Left renal pelvis (tissue), 4 donors: ENCODE measurements at places on chromosomes 2 and 18.

GRCh38 chr2:224426656-224427055 is 24.7 kb upstream of the FAM124B start:
- DNase-seq, result no peak

DNA sequence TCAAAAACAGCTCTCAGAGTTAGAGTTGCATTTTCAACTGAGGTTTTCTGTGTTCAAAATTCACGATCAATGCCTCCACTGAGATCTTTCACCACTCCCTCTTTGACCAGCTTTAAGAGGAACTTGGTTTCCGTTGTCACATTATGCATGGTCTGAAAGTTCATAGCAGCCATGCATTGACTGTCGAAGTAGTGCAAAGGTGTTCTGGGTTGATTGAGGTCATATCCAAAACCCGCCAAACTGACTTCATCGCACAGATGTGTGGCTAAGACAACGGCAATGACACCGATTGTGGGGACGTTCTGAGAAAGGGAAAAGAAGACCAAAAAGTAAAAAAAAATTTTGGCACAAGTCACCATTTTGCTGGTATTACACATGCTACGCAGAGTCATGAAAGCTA is 48.7 kb downstream of the ST3GAL5 start:
- no peak for DNase-seq

- DNase-seq, result peak; percentile 12
Measured at GRCh38 chr2:24926602-24927252, 6.7 kb upstream of the ADCY3 start.

GRCh38 chr2:141929331-141930252 is 201.2 kb downstream of the LRP1B start:
- DNase-seq, result no peak

DNA sequence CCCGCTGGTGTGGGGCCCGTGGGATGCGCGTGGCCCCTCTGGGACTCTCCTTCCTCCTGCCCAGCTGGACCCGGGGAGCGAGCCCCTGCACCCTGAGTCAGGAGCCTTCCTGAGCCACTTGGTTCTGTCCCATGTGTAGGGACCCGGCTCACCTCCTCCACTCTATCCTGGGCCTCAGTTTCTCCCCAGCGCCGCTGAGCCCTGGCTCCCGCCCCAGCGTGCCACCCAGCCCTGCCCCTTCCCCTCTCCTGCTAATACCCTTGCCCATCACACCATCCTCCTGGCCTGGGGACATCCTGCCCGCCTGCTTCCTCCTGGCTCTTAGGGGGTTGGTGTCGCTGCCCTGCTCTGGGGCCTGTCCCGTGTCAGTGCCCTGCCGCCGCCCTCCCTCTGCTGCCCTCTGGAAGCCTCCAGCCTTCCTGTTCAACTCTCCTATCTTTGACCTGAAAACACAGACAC is 24.8 kb downstream of the GPC1 start:
- no peak for DNase-seq

- DNase-seq, result no peak
Measured at GRCh38 chr18:21298351-21298750, 56.3 kb downstream of the GREB1L start.

GRCh38 chr2:214244847-214245246 is 166.0 kb upstream of the VWC2L start:
- no peak for DNase-seq

DNA sequence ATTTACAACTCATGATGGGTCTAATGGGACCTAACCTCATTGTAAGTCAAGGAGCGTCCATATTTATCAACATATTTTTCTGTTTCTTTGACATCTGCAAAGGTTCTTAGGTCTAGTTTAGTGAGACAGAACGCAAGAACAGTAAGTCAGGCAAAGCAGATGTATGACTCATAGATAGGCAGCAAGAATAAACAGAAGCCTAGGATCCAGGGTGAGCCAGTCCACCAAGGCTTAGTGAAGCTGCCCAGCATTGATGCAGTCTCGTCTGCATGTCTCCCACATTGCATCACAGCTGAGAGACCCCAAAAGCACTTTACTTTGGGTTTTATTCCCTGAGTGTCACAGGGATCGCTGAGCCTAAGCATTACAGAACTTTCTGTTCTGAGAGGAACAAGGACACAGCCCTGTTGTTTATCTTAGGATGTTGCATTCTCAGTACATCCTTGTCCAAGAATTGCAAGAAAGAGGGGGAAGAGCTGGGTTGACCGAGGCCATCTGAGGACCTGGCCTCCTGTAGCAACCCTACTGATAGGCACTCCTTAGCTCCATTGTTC is 29.6 kb upstream of the TMEM177 start:
- no peak for DNase-seq

GRCh38 chr18:36179562-36180355 is 7.5 kb upstream of the MOCOS start:
- no peak for DNase-seq

GRCh38 chr2:241154915-241155314 is 4.6 kb downstream of the PPP1R7 start:
- no peak for DNase-seq

DNA sequence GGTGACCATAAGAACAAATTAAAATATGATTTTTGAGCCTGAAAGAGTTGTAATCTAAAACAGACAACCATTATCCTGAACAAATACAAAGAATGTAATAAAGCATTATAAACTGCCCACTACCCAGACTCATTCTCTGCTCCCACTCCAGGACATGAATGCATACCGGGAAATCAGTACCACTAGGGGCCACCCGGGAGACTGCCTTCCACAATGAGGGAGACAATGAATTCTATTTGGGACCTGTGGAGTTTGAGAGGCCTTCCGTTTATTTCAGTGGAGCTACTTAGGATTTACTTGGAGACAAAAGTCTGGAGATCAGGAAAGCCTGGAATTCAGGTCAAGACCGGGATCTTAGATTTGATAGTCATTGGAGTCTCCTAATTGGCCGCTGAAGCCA is 50.0 kb downstream of the NAB1 start:
- DNase-seq, result no peak

DNA sequence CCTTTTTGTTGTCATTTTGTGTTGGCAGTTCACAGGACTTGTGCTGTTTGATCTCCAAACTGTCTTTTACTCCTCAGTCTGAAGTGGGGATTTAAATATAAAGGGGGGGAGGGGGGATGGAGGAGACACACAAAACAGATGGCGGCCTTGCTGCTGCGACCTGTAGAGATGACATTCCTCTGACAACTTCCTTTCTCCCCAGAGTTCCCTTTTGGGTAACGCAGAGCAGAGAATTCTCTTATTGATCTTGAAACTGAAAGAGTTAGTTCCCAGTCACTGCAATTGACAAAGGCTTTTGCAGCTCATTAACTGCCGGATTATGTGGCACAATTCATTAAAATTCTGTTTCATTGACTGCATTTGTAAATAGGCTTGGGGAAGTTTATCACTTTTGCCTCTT is 279.3 kb downstream of the TSN start:
- DNase-seq, result no peak

DNA sequence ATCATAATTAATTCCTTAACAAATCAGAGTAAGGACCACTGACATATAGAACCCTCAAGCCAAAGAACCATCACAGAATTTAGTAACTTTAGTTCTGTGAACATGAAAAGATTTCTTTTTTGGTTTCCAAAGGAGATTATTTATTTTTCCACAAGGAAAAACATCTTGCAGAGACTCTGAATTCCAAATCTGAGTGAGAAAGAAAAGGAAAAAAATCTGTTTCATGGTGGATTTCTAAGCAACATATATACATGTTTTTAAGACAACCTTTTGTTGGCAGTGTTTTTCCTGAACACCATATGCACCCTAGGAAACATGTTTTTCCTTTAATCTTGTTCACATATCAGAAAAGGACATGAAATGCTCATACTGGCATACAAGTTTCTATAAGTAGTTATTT is 149.8 kb downstream of the AGPS start:
- DNase-seq, result no peak

- no peak for DNase-seq
Measured at GRCh38 chr18:32577561-32577960, 106.9 kb upstream of the GAREM1 start.

DNA sequence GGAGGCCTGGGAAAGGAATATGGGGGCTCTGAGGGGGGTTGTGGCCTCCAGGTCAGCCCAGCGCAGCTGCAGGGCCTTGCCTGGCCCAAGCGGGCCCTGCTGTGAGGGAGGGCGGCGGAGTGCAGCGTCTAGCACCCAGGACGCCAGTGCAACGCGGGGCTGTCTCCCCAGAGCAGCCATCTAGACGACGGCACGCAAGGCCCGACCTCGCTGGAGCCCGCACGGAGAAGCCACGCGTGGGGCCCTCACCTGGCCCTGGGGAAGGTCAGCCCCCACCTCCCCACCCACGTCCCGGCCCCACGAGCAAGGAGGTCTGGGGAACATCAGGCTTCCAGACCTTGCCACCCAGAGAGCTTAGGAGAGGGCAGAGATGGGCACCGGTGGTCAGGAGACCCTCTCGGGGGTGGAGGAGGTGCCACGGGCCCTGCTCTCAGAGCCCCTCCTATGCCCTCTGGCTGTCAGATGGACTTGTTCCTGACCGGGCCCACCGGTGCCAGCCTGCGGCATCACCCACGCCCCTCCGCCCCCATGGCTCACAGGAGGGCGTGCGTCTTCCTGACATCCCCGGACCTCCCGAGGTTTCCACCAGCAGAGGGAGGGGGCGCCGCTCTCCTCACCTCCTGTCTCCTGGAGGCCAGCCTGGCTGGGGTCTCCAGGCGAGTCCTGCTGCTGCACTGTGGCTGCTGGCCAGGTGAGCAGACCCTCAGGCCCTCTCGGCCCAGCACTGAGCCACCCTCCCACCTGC is 17.0 kb downstream of the GPR35 start:
- DNase-seq, result no peak

DNA sequence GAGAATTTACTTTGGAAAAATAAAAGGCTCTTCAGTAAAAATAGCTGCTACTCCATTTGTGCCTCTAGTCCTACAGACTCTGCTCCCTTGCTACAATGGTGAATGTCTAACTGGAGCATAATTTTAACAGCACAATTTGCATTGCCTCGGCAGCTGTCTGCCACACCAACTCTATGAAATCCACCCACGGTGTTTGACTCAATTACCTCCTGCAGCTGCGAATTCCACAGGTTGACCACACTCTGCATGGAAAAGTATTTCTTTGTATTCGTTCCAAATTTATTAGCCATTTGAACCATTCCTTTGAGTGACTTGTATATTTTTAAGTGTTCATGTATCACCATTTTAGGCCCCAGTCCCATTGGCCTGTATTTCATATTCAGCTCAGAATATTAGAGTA is 182.1 kb upstream of the CCDC68 start:
- no peak for DNase-seq

DNA sequence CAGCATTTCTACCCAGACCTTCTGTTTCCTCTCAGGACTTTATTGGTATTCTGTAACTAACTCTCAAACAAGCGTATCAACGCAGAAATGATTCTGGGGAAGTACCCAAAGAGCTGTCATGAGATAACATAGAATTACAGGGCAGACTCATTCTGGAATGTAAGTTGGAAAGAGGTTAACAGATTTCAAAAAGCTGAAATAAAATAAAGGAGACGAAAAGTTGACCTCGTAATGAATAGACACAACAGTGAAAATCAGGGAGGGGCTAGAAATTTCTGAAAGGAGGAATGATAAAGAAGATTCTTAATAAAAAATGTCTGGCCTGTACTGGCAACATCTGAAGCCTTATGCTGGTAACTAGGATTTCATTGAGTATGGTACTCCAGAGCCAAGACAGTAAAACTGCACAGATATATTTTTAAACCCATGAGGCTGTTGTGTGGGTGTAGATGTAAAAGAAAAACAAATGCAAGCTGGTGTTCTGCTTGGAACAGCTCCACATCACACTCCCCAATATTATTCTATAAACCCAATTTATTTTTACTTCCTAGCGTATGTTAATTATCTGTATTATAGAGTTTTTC is 23.9 kb downstream of the RBMS1 start:
- DNase-seq, result no peak

DNA sequence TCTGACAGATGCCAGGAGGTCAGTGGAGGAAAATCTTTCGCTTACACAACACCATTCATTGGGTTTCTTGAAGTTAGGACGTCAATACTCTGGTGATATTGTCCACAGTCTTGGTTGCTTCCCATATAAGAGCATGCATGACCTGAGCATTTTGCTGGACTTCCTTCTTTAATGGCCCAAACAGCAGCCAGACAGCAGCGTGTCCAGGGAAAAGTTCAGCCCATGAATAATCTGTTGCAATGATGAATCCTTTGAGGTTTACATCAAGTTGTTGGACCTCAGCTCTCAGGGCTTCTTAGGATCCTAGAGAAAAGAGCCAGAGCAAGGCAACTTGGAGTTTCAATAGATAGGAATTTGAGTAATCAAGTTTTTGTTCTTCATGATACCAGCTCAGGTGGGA is 155.6 kb upstream of the MGAT5 start:
- DNase-seq, result no peak

GRCh38 chr18:36141576-36141975 is 11.9 kb downstream of the ELP2 start:
- no peak for DNase-seq

- DNase-seq, result no peak
Measured at GRCh38 chr2:67212203-67212602, 184.9 kb upstream of the ETAA1 start.

DNA sequence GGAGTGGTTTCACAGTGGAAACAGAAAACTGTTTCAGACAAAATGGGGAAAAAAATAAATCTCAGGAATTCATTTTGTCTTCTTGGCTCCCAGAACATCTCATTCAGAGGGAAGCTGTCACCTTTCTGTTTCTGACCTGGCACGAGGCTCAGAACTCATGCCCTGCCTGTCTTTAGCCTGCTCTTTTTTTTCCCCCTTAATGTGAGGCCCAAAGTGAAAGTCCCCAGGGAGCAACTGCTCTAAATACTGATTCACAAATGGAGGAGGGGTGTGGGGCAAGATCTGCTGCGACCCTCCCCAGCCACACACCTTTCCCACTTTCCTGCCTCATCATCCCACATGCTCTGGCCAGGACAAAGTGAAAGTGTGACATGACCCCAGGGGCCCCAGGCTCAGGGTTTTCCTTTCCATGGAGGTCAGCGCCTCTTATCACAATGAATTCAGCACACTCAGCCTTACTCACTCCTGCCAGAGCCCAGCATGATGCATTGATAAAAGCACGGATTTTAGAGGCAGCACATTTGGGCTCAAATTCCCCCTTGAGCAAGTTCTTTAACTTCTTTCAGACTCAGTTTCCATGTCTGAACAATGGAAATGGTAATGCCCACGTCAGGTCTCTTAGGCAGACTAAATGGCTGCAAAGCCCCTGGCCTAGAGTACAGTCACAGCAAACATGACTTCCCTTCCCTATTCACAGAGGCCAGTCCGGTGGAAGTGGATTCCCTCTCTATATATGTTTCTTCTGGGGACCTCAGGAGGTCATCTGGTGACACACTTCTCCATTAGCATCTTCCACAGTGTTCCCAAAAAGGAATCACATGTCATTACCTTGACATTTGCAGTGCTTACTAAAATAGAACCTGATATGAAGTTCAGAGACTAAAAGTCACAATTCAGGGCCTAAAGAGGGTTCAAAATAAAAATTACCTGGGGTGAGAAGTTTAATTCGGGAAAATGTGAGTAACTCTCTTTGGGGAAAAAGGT is 55.3 kb upstream of the TMEM163 start:
- no peak for DNase-seq

- DNase-seq, result no peak
Measured at GRCh38 chr2:56239437-56239836, 55.6 kb downstream of the CCDC85A start.
